ENCODE measurements at places on chromosomes 5 and 9.

DNA sequence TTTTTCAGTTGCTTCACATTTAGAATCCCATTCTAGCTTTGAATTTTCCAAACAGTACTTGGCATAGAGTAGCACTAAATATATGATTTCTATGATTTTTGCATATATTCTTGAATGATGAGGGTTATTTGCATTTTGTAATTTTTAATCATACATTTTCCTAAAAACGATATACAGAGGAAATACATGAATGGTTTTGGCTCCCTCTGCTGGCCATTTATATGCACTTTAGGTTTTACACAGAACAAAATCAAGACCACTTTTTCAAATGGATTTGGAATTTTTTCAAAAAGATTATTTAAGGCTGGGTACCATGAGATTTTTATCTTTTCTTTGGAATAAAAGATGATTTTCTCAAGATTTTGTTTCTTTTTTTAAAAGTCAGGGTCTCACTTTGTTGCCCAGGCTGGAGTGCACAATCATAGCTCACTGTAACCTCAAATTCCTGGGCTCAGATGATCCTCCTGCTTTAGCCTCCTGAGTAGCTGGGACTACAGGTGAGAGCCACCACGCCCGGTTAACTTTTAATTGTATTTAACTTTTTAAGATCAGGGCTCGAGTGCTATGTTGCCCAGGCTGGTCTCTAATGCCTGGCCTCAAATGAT, 16.7 kb upstream of the COMMD10 start:
- peak; percentile 53 for DNase-seq

- DNase-seq, result no peak
Measured at GRCh38 chr5:31568302-31568835, 36.3 kb downstream of the C5orf22 start.

DNA sequence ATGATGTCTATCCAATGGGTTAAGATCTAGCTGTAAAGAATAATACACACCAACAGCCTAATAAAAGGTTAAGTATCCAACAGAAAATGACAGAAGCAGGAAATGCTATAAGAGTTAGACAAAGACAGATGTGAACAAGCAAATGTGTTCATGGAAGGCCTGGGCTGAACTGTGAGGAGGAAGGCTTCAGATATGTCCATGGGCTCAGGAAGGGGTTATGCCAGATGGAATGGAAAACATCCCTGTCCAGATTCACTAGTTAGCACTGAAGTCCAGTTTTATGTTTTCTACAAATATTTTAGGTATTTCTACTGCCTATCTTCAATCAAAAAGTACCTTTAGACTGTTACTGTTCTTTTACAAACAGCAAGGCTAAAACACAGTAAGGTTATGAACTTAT, 27.1 kb downstream of the ERAP1 start:
- peak; percentile 21 for DNase-seq

GRCh38 chr5:144143625-144144024, 26.8 kb downstream of the YIPF5 start:
- DNase-seq, result no peak

DNA sequence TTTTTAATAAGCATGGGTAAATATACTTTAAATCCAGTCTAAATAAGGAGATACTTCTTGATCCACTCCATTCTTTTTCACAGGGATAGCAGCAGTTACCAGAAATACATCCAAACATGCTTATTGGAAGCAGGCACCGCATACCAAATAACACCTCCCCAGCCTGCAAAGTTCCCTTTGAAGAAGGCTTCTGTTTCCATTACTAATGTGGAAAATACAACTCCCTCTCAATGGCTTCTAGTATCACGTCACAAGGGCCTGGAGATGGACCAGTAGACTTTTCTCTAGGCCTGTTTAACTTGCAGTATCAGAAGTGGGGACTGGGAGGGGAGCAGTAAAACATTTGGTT, 20.8 kb downstream of the TMEM245 start:
- DNase-seq, result no peak

- no peak for DNase-seq
Measured at GRCh38 chr9:135221951-135222631, 134.6 kb downstream of the OLFM1 start.

GRCh38 chr9:1200847-1201251, 150.7 kb downstream of the DMRT2 start:
- DNase-seq, result no peak

GRCh38 chr5:29614206-29614605, 1579.3 kb upstream of the CDH6 start:
- no peak for DNase-seq

- no peak for DNase-seq
Measured at GRCh38 chr5:150352244-150353031, 5.1 kb upstream of the TCOF1 start.

- DNase-seq, result no peak
Measured at GRCh38 chr5:176647843-176648473, 674 bp downstream of the TSPAN17 start.

GRCh38 chr5:54383941-54384340, 71.6 kb upstream of the HSPB3 start:
- DNase-seq, result no peak
